ENCODE measurements at places on chromosomes 5 and 9.

- no peak for DNase-seq
Measured at GRCh38 chr5:155053501-155053900, 39.9 kb downstream of the KIF4B start.

- DNase-seq, result no peak
Measured at GRCh38 chr5:83856881-83857280, 136.2 kb upstream of the HAPLN1 start.

GRCh38 chr5:172610643-172611042 lies 30.4 kb upstream of the NEURL1B start:
- DNase-seq, result no peak

- no peak for DNase-seq
Measured at GRCh38 chr5:1670351-1670750, 129.3 kb downstream of the MRPL36 start.

DNA sequence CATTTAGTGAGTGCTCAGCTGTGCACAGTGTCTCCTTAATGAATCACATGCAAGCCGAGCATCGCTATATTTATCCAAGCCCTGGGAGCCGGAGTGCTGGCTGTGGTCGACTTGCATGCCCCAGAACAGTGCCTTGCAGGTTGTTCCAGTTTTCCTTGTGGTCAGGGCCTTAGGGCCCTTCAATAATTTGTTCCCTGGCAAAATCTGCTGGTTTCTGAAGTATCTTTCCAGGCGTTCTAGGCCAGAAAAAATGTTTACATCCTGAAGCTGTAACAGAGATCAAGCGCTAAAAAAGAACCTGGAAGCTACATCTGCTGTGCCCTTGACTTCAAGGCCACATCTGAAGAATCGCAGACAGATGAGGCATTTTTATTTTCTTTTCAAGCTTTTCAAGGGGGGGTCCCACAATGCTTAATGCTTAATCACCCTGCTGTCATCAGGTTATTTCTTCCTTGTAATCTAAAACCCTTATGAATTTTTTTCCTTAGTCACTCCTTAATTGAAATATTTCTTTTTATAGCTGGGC lies 105.8 kb downstream of the DOCK2 start:
- no peak for DNase-seq

- no peak for DNase-seq
Measured at GRCh38 chr5:87906962-87907361, 361.7 kb downstream of the TMEM161B start.

DNA sequence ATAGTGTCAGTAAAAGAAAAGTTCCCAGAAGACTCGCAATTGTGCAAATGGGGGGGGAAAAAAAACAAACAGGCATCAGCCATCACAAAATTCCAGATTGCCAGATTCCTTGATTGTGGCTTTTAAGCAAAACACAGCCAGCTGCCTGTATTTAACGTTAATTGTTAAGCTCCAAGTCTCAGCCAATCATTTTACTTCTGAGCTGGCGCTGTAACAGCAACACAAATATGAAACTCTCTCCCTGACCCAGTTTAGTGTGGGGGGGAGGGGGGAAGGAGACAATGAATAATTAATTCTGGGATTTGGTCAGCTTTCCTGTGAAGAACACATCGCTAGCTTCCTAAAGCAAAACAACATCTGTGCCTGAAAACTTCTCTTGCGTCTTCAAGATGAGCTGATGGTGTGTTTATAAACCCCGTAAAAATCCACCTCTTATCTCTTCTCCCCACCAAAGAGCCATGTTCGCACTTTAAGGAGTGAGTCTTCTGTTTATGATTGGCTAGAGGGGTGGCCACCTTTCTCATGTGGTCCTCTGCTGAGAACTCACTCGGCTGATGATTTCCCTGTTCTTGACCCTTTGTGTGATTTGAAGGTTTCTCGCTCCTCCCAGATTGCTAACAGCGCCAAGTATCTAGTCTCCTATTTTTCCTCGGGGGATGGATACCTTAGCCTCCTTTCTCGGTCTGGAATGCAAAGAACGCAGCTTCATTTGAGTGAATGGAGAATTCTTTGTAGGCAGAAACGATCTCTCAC lies 160.2 kb upstream of the DAPK1 start:
- no peak for DNase-seq

- no peak for DNase-seq
Measured at GRCh38 chr5:53438486-53439472, 41.6 kb upstream of the FST start.

GRCh38 chr5:175718401-175719108 lies 60.7 kb downstream of the HRH2 start:
- DNase-seq, result no peak

DNA sequence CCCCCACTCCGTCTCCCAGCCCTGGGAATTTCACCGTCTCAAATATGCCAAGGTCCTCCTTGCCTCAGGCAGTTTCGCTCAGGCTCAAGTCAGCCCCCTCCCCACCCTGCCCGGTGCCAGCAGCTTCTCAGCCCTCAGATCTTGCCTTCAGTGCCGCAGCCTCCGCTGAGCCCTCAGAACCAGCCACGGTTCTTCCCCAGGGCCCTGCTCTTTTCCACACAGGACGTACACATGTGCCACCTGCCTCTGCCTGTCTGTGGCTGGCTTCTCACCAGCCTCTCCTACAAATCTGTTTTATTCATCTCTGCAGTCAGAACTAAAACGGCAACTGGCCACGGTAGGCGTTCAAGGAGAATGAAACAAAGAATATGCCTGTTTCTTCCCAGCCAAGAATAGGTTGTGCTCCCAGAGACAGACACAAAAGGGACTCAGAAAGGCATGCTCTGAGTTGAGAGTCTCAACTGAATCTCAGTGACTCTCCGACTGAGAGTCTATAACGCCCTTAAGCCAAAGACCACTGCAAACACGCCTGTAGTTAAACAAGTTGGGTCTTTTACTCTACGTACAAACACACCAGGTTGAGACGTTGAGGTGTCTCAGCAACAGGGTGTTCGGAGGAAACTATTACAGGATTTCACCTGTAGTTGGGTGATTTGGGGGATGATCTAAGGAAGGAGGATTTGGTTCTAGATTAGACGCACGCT lies 10.6 kb upstream of the GRIN1 start:
- DNase-seq, result no peak

DNA sequence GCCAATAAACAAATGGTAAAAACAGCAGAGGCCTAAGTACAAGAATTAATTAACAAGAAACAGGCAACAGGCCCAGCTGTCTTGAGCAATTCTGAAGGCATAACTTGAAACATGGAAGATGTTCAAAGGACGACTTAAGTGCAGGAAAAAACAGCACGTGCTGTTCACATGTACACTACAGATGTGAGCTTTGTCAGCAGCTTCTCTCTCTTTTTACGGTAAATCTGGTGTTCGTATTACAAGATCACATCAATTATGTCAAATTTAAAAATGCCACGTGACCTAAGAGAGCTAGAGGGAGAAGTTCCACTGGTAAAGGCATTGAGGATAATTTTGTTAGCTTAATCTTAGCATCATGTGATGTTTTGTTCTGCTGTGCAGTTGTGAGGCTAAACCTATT lies 281.1 kb downstream of the PSAT1 start:
- no peak for DNase-seq

DNA sequence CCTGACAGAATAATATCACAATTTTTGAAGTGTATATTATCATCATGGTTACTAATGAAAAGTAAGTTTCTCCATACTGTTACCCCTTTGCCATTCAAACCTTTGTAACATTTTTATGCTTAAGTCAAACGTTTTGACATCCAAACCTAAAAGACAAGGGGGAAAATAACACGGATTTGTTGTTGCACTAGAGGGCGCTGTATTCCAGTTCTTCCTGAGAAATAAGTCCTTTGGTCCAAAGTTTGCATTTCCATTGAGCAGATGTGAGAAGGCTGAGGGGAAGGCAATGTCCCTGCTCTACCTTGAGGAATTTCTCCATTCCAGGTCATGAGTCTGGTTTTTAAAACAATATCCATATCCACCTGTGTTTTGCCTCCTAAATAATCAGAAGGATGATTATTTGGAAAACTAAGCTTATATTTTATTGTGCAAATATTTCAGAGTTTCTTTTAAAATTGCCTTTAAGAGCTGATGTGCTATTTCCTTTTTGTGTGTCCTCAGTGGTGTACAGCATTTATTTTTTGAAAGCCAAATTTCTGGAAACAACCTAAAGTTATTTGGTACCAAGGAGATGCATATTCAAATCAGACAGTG lies 9.7 kb downstream of the LECT2 start:
- no peak for DNase-seq

GRCh38 chr5:146369691-146370090 lies 31.1 kb downstream of the POU4F3 start:
- DNase-seq, result no peak

DNA sequence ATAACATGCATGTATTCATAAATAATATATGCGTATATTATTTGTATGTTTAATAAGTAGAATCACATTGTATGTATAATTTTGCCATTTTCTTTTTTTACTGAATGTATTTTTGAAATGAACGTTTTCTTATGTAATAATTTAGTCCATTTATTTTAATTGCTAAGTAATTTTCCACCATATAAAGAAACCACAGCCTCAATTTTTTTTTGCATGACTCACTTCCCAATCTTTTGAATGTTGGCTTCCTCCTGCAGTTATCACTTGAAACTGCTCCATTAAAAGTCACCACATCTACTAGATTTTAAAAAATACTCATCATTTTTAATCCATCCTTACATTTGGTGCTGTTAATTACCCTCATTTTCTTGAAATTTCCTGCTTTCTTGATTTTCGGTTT lies 363.3 kb upstream of the MEF2C start:
- DNase-seq, result no peak

DNA sequence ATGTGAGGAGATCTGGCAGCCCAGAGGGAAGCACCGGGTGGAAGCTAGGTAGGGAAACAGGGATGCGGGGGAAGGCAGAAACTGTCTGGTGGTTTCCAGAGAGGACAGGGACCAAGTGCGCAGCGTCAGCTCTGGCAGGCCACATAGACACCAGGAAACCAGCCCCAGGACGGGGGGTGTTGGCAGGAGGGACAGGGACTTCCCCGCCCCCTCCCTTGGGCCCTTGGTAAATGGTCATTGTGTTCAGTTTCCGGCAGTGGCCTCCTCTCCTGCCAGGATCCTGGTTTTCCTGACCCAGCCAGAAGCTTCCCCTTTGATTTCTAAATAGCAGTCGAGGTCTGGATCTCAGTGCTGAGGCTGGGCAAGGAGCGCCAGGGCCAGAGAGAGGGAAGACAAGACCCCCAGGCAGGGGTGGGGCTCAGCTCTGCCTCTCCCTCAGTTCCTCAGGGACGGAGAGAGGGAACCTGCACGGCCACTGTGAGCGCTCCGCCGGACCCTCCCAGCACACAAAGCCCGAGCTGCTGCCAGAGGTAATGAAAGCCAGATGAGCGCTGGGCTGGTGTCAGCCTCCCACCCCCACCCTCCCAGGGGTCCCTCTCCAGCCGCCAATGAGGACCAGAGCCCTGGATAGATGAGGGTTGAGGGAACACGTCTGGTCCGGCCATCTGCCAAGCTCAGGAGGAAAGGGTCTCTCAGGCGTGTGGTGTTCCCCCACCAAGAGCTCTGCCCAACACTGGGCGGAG lies 1.8 kb downstream of the RALGDS start:
- DNase-seq, result no peak

DNA sequence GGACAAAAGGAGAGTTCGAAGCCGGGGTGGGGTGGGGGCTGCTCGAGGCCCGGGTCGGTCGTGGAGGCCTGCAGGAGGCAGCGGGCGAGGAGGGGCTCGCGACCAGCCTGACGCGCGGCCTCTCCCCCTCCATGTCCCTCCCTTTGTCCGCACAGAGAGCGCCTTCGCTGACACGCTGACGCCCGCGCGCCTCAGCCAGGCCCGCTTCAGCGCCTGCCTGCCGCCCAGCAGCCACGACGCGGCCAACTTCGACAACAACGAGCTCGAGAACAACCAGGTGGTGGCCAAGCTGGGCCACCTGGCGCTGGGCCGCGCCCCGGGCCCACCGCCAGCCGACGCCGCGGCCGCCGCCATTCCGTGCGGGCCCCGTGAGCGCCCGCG lies 42.2 kb downstream of the NEURL1B start:
- no peak for DNase-seq

DNA sequence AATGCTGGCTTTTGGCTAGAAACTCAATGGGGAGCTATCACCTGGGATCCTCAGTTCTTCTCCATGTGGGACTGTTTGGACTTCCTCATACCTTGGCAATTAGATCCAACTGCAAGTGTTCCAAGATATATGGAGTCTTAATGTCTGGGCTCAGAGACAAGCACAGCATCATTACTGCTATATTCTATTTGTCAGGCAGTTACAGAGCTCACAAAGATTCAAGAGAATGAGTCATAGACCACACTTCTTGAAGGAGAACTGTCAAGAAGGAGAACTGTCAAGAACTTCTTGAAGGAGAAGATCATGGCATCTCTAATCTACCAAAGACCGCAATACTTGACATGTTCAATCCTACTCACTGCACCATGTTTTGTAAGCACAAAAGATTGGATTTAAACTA lies 106.8 kb upstream of the NREP start:
- DNase-seq, result no peak

DNA sequence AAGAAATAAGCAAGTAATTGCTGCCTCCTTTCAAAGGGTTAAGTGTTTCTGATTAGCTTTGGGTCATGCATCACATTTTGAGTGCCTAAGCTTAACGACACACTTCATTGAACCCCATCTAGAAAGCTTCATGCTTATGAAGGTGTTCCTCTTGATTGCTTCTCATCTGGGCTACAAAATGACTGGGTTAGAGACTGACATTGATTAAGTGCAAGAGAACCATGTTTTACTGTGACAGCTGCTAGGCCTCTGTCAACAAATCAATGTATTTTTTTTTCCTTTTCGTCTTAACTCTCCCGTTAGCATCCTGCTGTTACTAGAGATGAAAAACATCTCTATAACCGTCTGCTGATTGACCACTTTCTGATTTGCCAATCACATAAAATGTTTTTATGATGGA lies 725.0 kb downstream of the TLE1 start:
- DNase-seq, result no peak

All from activated B cell treated with CpG ODN at 0.5 μM for 24 hours (primary cell).